ENCODE measurements at places on chromosomes 6 and 20.

DNA sequence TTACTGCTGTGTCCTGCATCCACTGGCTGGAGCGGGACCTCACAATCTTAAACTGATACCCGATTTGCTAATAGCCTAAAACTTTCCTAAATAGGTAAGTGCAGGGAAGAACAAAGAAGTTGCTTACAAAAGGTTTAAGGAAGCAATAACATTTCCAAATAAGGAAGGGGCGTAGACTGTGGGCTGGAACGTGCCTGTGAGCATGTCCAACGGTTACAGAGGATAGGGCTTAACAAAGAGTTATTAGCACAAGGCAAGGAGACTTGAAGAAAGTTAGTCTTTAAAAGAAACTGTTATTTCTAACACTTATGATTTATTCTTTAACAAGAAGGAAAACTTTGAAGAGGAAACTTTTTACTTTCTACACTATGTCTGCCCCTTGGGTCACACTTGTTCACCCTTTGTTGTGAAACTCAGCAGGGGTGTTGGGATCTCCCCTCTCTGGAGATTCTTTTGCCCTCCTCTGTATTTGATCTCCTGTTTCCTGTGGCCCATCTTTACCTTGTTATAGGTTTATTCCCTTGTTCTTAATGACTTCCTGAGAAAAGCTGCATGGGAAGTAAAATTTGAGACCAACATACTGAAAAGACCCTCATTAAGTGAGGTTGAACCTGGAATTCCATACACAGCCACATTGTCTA lies 28.7 kb downstream of the KAT14 start:
- no peak for DNase-seq

DNA sequence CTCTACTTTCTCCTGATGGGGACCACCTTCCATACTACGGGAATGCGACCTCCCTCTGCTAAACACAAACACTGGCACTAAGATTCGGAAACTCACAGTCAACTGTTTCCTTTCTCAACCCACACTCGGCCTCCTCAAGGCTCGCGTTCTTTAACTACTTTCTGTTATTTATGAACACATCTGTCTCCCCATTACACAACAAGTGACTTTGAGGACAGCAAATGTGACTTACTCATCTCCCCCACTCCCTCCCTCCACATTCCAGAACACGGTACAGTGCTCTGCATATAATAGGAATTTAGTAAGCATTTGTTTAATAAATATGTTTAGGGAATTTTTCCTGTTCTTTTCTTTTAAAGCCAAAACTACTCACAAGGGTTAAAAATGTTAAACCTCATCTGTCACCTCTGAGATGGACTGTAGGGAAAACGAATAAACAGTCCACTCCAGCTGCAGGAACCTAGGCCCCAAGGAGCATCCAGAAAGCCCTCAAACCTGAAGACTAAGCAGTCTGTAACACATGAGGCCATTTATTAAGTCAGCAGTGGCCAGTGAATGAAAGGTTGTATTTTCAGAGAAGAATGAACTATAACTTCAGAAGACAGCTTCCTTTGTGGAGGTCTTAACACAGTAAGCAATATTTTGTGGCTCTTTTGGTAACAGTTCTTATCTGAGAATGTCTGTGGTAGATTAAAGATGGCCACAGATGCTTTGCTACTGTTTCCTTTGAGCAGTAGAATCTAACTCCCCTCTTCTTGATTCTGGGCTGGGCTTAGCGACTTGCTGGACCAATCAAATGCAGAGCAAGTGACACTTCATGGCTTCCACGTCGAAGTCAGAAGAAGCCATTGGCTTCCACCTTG lies 209.6 kb upstream of the DTNBP1 start:
- DNase-seq = no peak

DNA sequence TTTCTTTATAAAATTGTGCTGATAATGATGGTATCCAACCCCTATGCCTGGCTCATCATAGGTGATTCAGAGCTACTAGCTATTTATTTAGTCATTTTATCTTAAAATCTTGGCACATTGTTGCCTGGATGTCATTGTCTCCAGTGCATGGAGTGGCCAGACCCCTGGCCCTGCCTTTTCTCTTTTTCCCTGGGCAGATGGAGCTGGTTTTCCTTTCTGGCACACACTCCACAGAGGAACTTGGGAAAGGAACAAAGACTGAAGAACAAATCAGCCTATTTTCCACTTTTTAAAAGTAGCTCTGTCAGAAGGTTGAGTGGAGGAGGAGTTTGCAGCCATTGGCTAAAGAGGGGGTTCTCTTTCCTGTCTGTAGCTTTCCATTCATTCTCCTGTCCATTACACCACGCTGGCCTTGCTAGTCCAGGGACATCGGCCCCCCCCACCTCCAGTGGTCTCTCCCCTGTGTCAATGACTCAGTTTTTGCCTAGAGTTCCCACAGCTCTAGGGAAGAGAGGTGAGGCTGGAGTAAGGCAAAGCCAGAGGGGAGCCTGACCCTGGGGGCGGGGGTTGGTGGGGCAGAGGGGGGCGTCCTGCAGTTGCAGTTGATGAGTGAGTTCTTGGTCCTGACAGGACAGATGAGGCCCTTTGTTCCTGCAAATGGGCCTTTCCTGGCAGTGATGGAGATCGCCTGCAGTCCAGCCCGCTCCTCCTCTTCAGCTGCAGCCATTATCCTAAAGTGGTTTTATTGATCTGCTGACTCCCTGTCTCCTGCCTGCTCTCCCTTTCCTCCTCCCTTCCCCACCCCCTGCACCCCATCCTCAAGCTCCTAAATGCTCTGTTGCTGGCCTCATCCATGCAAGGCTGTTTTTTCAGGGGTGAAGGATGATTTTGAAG lies 774.5 kb downstream of the DHX35 start:
- DNase-seq = no peak

- DNase-seq = no peak
Observed at GRCh38 chr6:55438203-55438602, 110.9 kb downstream of the GFRAL start.

- DNase-seq = no peak
Observed at GRCh38 chr20:47032933-47033578, 138.4 kb downstream of the EYA2 start.

DNA sequence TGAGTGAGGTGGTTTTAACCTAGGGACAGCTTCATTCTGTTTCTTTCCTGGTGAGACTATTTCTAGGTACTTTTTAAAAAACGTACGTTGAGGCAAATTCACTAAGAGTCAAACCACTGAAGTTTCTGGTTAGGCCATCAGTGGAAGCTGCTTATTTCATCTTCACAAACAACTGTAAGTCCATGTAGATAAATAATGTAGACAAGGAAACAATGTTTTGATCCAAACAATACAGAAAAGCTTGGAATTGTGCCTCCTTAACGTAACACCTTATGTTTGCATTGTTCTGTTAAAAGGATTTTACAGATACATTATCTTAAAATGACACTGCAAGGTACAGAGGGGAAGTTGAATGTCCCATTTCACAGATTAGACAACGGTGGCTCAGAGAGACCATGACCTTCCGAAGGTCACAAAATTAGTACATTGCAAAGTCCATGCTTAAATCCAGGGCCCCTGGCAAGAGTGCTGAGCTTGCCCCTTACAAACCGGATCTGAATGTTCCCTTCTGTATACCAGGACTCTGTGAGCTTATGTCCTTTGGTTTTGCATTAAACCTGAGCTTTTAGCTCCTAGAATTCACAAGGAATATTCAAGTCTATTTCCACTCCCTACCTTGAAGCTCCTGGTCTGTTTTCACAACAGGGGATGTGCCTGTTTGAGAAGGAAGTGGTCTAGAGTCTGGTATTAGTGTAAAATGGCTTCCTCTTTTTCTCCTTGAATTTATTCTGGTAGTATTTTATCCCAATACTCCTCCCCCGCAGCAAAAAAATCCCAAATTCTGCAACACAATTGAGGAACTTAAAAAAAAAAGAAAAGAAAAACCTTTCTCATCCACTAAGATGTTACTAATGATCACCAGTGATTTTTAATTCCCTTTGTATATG lies 28.9 kb upstream of the ZNF217 start:
- no peak for DNase-seq

GRCh38 chr6:35360349-35361138 lies 18.2 kb downstream of the PPARD start:
- DNase-seq = no peak

GRCh38 chr20:55586610-55587009 lies 418.7 kb downstream of the CBLN4 start:
- DNase-seq = no peak

GRCh38 chr6:49462599-49462926 lies 490 bp downstream of the MMUT start:
- no peak for DNase-seq

DNA sequence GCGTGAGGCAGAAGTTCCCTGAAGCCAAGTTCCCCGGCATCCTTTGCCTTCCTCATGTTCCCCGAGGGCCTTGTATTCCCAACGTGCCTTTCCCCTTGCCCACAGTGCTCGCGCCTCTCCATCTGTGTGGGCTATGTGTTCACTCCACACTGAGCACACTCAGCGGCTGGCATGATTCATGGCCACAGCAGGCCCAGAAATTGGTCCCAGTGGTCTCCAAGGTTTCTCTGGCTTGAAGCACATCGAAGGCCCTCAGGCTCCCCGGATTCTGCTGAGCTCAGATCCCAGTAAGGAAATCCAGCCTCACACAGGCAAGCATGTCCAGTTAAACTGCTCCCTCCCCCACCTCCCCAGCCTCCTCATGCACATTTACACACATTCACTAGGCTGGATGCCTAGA lies 123.6 kb downstream of the ISM1 start:
- no peak for DNase-seq

DNA sequence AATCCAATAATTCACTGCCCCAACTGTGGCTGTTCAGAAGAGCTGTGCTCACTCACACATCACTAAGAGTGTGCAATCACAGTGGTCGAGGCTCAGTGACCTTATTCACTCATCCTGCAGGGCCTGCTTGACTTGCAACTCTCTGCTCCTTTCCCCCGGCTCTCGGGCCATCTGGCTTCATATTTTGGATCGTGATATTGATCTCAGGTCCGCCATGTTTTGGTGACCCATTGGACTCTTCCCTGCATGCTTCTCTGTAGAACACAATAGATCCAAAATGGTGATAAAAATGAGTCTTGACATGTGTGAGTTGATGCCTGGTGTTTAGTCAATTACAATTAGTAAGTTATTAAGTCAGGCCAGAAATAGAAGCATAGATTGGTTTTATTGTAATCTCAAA lies 313.9 kb upstream of the SOX4 start:
- no peak for DNase-seq

DNA sequence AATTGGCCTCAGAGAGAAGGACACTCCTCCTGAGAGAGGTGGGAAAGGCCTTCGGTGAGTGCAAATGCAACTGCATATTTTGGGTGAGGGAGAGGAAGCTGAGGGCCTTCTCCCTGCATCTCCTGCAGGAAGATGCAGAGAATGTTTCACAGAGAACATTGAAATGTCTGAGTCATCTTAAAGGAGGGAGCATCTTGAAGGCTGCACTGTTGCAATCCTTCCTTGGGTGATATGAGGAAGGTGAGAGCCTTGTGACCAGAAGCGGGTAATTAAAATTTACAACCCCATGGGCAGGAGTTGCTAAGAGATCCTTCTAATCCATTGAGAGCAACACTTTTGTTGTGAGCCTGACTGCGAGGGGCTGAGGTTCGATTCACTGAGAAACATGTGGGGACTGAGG lies 375.7 kb upstream of the MARCKS start:
- no peak for DNase-seq

DNA sequence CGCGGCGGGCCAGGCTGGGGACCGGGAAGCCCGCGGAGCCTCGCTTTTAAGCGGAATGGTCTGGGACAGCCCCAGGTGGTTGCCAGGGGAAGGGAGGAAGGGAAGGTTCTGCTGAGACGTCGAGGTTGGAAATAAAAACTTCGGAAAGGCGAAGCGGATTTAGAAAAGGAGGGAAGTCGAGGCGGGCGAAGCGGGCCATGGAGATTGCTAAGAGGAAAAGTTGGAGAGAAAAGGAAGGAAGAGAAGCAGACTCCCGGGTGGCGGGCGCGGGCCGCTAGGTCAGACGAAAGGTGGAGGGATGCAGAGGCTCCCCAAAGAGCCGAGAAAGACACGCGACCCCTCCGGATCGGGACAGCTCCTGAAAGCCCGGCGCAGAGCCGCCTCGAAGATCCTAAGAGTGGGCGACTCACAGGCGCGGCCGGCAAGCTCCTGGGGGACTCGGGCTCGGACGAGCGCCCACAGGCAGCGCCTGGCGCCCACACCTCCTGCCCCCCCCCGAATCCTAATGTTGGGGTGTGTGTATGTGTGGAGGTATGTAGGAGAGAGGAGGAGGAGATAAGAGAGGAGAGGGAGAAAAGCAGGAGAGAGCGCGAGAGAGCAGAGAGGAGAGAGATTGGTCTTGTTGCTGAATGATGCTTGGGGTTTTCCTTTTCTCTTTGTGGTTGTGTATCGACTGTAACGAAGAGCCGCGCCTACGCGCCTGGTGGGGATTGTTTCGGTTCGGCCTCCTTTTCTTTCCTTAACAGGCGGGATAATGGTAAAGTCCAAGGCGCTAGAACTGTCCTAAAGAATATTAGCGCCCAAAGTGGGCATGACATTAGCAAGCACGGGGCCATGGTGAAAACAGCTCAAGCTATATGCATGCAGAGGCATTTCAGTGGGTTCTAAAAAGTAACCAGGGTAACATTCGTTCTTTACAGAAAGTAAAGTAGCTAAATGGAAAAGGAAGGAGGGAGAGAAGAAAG lies 1.5 kb downstream of the TFAP2B start:
- DNase-seq = no peak

DNA sequence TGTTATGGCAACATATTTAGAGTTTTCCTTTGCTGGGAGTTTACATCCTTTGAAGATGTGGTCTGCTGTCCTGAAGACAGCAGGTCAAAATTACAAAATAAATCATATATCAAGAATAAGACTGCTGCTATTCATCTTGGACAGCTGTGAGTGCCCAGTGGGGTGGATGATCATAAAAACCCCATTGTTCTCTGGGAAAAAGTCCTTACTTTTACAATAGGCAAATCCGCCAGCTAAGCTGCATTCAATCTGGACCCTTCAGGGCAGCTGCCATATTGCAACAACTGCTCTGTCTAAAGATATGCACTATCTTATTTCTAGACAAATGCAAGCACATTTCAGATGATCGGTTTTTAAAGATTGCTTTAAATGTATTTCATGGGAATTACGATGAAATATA lies 19.4 kb downstream of the CASS4 start:
- no peak for DNase-seq

GRCh38 chr6:121645100-121645745 lies 209.8 kb downstream of the GJA1 start:
- no peak for DNase-seq

- DNase-seq = no peak
Observed at GRCh38 chr6:154481521-154482013, 28.9 kb downstream of the CNKSR3 start.
